ENCODE measurements at places on chromosomes 7 and 10.

DNA sequence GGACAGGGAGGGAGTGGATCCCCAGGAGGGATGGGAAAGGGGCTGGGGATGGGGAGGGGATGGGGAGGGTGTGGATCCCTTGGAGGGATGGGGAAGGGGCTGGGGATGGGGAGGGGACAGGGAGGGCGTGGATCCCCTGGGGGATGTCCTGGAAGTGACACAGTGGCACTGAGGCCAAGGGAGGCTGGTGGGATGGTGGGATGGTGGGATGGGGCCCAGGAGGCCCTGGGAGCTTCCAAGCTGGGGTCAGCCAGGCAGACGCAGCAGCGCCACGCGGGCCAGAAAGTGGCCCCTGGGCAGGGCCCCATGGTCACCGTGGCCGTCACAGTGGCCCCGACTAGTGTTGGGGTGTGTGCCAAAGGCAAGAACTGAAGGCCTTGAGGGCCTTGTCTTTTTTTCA is 67.8 kb downstream of the INPP5A start:
- DNase-seq: no peak

GRCh38 chr10:98339799-98340198 is 71.8 kb upstream of the LOXL4 start:
- DNase-seq: no peak

DNA sequence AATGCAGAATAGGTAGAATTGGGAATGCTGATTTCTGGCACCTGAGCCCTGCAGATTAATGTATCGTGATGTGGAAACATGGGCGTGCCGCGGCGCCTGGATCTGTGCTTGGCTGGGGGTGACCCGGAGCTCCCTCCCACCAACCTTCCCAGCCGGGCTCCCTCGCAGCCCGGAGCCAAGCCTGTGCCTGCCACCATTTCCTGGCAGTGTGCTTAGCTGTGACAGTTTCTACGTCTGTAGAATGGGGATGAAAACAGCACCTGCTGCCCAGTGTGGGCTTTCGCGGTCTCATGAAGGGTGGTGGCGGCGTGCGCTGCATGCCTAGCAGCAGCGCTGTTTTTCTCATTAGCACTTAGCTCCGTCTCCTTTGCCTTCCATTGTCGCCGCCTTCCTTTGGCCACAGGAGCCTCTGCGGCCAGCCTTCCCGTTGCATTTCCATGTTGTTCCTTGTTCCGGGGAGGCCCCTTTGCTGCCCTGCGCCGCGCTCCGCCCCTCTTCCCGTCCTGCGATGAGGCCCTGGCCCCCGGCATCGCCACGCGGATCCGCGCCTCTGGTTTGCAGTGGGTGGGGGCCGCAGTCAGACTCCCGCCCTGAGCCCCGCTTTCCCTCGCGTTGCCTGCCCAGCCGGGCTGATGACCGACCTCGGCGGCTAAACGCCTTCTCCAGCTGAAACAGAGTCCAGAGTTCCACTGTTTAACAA is 84.2 kb downstream of the CUL1 start:
- no peak for DNase-seq

DNA sequence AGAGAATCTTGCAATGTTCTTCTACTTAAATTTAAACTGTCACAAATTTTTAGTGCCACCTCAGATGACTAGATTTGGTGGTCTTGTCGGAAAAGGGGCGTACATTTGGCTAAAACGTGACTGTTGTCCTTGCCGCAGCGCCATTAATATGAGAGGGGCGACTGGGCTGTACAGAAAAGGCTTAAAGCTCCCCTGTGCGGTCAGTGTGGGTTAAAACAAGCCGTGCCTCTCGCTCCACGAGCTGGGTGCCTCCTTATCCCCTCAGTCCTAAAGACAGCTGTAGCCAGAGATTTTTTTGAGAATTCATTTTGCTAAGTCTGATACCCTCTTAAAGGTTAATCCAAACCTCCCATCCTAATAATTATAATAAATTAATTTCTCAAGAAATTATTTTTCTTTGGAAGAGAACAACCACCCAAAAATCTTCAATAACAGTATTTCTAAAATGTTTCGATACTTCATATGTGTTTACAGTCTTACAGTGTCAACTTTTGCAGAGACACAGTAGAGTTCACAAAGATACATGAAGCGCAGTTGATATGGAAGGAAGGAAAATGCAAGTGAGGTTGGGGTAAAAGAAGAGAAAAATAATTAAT is 68.6 kb downstream of the C7orf25 start:
- peak; percentile 83 for DNase-seq

DNA sequence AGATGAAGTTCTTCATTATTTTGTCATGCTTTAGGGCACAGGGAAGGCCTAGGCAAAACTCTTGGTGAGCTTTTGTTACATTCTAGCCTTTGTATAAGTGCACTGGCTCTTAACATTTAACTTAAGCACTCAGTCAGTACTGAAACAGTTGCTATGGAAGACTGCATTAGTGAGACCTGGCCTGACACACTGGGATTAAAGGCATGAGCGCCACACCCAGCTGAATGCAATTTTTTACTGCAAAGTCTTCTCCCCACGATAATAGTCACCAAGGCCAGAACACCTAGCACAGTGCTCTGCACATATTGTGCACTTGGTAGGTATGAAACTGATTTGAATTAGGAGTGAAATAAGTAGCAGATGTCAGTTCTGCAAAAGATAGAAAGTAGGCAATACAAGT is 41.2 kb upstream of the ZNF138 start:
- DNase-seq: no peak

- DNase-seq: no peak
These were observed 79.1 kb downstream of the SPDYE5 start for GRCh38 chr7:75571209-75571608.

GRCh38 chr7:151146761-151147160 is 20.7 kb downstream of the GBX1 start:
- no peak for DNase-seq

DNA sequence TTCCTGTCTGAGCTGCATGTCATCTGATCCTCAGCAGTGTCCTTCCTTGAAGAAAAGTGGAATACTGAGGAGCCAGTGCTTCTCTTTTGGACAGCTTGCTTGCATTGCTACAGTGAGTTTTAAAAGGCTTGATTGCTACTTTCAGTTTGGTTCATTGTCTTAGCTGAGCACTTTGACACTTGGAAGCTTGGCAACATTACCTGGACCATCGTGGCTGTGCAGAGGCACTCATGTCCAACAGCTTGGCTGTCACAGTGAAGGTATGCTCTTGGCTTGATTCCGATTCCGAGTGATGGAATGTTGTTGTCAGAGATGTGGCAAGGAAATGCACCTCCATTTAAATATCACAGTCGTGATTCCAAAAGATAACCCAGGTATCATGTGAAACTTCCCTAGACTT is 102.4 kb downstream of the FAS start:
- DNase-seq: no peak

- no peak for DNase-seq
These were observed 28.3 kb downstream of the ZNF365 start for GRCh38 chr10:62402508-62402907.

GRCh38 chr10:91579329-91579985 is 53.4 kb downstream of the PPP1R3C start:
- DNase-seq: no peak

- peak; percentile 10 for DNase-seq
These were observed 25.7 kb downstream of the C10orf71 start for GRCh38 chr10:49324711-49325110.

DNA sequence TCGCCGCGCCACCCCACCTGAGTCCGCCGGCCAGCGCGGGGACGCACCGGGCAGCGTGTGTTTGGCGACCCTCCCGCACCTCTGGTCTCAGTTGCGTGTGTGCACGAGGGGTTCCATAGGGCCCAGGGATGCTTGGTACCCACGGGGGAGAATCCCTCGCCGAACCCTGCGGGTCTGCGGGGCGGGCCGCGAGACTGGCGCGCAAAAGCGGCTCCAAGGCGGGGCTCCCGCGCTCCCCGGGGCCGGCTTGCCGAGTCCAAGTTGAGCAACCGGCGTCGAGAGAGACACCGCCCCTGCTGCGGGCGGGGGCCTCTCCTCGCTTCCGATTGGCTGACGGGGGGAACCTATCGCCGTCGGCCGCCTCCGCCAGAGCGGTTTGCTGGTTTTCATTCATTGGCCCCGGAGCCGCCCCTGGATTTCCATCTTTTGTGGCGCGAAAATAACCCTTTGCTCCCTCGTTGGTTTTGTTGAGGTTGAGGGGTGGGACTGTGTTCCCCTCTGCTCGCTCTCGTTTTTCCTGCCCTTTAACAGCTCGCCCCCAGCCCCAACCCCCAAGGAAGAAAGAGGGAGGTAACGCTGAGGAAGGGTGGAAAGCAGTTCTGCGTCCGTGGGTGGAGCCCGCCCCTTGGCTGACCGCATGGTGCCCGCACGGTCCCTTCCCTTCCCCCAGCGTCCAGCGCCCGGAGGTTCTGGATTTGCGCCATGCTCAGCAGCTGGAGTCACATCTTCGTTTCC is 4.0 kb upstream of the IGF2BP3 start:
- peak; percentile 100 for DNase-seq

DNA sequence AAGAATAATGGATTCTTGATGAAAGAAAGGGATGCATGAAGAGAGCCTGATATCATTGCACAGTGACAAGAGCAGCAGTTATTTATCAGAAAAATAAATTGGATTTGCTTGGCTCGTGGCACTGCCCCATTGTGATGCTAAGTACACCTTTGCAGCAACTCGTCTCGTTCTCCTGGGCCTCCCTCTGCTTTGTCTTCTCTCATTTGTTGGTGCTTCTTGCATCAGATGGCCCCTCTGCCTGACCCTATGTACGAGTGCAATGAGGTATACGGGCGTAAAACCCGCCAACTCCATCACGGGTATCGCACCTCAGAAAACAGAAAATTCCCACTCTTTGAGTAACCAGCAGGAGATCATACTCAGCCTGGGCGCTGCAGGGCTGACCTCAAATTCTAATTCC is 107.2 kb upstream of the C10orf90 start:
- no peak for DNase-seq

DNA sequence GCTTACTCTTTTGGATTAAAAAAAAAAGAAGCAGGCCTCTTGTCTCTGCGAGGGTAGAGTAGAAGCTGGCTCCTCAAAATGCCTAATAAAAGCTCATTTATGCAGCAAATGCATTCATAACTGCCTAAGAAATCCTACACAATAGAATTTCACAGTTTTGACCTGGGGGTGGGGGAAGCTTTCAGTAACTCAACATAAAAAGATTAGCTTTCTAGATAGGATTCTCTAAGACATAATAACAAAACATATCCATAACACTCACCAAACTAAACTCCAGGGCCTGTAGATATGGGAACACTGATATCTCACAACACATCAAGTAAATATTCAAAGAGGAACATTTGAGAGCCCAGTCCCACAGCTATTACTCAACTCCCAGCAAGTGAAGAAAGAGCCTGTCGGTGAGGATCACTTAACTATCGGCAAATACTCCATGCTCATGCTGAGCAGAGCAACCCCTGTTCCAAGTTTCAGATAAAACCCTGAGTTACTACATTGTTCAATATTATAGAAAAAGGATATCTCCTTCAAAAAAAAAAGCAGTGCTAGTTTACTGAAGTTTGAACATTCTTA is 88.1 kb downstream of the COBL start:
- DNase-seq: no peak

DNA sequence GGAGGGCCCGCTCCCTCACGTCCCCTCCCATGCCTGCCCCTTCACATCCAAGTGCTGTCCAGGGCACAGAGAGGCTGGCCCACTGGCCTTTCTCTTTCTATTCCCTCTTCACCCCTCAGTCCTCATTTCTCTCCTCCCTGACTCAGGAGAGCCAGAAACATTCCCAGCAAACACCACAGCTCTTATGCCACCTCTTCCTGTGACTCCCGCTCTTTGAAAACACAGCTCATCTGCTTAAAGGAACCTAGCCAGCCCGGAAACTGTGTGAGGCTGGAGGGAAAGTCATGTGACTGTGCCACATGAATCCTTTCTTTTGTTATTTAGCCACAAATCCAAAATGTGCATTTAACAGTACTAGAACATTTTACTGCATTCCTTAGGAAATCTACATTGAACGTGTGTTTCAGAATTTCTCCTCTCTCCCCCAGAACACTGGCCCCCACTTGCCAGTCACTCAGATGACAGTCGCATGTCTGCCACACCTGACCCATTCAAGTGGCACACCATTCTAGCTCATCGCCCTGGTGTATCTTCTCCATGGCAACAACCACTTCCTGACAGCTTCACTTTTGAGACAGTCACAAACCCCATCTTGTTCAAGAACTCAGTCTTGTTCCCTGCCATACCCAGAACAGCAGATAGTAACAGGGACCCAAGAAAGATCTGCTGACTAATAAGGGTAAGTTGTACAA is 42.8 kb downstream of the GRB10 start:
- DNase-seq: no peak

DNA sequence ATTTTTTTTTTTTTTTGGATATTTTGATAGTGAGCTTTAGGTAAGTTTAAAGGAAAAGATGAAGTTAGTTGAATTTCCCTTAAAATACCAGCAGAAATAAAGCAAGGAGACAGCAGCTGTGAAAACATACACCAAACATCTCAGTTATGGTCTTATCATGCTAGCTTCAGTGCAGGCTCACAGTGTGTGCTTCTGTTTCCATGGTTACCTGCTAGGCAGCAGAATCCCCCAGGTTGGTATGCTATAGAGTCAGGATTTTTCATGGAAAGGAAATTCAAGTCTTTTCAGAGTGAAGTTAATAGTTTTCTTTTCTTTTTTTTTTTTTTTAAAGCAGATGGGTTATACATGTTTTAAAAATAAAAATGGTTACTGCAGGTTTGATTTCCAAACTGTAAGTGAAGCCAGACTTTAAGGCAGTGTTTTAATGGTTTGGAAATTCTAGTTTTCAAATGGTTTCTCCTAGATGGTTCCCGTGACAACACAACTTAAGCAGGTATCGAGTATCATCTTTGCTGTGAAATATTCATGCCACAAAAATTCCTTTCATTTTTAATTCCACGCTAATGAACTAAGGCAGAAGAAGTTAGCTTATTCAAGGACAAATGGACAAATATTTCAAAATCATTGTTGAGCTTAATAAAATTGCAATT is 230.9 kb downstream of the BICC1 start:
- DNase-seq: no peak

DNA sequence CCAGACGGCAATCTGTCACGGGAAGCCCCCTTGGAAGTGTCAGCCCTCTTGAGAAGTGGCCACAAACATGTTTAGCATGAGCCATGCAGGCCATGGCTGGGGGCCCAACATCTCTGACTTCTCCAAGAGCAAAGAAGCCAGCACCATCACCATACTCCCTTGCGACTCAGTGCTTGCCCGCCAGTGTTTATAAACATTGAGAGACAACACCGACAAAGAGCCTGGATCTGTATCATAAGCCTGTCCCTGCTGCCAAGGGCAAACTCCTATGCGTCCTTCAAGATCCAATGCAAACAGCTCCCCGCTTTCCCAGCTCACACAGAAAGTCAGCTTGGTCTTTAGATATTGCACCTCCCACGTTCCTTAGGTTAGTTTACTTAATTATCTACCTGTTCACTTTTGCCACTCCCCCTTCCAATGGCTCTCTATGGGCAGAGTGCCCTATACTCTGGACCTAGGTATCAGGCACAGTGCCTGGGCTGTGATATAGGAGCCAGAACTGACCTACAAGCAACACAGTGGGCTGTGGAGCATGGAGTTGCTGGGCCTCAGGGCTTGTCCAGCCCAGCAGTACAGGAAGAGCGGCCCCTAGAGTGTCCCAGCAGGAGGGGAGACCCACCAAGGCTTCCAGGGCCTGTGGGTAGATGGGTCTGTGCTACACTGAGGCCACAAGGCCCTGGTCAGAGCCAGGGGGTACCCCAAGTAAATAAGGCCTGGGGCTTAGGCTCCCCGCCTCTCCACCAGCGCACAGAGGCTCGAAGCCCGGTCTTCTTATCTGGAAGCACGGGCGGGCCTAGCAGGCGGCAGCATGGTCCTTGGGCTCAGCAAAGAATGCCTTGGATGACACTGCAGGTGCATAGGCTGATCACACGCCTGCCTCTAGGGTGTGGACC is 37.7 kb downstream of the CAMK2B start:
- DNase-seq: no peak

GRCh38 chr10:60208676-60209269 is 180.9 kb downstream of the ANK3 start:
- DNase-seq: peak; percentile 60
